ENCODE measurements at places on chromosomes 7 and 10.
A peak's percentile ranks its signal among the peaks of the same experiment; 100 is the strongest.

DNA sequence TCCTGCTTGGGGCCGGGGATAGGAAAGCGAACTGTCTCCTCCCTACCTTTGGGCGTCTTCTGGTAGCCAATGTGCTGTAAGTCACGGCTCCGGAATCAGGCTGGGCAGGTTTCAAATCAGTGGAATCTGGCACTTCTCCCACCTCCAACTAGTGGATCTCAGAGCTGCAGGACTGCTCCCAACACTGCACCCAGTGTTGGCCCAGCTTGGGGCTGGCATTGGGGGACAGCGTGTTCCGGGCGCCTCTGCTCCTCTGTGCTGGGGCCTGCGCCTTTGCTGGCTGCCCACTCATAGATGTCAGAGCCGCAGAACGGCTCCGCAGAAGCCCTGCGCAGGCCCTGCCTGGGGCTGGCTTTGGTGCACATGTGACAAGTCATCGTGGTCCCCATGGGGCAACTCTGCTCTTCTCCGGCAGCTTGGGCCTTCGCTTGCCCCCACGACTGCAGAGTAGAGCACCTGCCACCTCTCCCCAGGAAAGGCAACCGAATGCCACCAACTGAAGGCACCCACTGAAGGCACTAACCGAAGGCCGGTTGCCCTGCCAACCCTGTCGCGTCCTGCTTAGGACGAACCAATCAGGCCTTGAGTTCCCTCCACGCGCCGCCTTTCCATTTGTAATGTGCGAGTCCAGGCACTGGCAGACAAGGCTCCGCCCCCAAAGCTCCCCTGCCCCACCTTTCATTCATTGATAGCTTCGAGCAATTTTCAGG is 85.5 kb upstream of the ABI1 start:
- DNase-seq = no peak

DNA sequence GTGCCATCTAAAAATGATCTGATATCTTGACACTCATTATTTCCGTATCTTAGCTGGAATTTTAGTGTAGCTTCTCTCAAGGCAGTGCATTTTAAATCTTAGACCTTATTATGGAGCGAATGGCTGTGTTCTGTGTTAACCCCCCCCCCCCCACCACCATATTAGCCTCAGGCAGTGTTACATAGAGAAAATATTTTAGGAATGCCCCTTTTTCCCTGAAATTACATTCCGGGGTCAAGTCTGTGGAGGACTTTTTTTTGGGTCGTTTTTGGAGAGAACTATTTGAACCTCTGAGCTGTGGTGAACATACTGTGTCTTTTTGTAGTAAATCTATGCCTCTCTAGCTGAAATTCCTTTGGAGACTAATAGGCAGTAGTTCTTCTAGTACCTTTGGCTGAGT is 3.1 kb downstream of the CCDC126 start:
- peak; percentile 62 for DNase-seq

- DNase-seq = no peak
Observed at GRCh38 chr7:114740095-114740494, 181.8 kb upstream of the MDFIC start.

DNA sequence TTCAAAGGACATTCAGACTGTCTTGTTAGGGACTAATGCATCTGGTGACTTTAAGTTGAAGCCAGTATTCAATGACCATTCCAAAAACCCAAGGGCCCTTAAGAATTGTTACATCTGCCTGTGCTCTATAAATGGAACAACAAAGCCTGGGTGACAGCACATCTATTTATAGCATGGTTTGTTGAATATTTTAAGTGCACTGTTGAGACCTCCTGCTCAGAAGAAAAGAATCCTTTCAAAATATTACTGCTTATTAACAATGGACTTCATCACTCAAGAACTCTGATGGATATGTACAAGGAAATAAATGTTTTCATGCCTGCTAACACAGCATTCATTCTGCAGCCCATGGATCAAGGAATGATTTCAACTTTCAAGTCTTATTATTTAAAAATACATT is 33.1 kb upstream of the CYP26C1 start:
- no peak for DNase-seq

DNA sequence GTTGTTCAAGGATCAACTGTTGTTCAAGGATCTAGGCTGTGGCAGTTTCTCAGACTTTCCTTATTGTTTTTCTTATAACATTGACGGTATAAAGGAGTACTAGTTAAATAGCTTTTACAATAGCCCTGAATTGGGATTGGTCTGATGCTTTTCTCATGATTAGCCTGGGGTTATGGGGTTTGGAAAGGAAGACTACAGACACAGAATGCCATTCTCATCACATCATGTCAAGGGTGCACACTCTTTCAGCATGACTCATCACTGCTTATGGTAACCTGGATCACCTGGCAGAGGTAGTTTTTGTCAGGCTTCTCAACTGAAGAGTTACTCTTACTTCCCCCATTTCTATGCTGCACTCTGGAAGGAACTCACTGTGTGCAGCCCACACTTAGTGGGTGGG is 194.2 kb upstream of the NPSR1 start:
- no peak for DNase-seq

DNA sequence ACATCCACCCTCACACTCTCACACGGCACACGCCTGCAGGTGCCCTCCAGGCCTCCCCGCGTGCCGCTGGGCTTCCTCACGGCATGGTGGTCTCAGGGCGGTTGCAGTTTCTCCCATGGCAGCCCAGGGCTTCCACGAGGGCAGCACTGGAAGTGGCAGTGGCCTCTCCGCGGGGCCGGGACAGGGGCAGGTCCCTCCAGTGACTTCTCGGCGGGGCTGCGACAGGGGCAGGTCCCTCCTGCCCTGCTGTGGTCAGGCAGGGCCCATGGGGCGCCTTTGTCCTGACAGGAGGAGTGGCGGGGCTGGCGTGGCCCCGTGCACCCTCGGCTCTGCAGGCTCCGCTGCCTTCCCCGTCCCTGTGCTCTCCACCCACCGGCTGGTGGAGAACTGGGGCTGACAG is 19.0 kb downstream of the PWWP2B start:
- no peak for DNase-seq

- DNase-seq = no peak
Observed at GRCh38 chr10:16544099-16544498, 22.4 kb upstream of the C1QL3 start.

DNA sequence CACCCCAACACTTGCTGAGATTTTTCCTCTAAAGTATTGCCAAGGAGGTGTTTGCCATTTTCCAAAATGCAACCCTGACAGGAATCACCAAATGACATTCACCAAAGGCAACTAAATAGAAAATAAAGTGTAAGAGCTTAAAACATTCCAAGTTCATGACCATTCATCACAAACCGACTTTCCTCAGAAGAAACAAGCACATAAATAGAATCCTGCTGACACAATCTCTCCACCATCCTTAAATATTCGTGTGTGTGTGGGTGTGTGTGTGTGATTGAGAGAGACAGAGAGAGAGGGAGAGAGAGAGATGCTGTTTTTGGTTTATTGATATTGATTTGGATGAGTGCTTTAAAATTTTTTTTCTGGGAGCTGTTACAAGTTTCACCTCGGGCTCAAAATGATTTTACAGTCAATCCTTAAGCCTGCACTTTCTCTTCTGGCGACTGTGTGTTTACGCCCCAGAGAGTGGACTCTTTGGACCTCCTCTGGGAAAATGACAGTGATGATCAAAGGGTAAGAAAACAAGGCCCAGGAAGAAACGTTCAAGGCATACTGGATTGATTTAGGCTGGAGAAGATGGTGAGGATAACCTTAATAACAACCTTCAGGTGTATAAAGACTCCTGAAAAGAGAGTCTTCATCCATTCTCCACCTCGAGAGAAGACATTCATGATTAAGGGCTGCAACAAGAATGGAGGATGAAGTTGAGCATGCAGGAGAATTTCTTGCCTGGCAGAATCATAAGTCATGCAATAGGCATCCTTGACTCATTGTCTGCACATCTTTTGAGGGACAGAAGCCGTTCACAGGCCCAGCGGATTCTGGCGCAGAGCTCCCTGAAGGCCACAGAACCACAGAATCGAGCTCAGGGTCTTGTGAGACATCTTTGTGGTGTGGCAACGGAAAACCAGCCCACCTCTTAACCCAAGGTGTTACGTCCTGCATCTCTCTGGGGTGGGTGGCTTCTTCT is 104.4 kb upstream of the FGFR2 start:
- DNase-seq = peak; percentile 93

DNA sequence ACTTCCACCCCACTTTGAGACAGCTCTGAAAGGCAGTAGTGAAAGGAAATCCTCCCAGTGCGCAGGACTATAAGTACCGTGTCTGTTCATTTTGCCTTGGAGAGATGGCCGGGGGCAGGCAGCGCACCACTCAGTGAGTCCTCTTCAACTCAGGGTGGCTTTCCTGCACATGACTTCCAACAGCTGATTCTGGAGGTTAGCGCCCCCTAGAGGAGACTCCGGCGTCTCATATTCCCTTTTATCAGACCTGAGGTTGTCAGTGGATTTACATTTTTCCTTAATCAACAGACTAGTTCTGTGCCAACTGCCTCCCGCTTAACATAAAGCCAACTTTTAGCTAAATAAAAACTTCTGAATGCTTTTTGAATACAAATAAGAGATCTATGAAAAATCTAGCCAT is 101.0 kb downstream of the HERPUD2 start:
- peak; percentile 5 for DNase-seq

DNA sequence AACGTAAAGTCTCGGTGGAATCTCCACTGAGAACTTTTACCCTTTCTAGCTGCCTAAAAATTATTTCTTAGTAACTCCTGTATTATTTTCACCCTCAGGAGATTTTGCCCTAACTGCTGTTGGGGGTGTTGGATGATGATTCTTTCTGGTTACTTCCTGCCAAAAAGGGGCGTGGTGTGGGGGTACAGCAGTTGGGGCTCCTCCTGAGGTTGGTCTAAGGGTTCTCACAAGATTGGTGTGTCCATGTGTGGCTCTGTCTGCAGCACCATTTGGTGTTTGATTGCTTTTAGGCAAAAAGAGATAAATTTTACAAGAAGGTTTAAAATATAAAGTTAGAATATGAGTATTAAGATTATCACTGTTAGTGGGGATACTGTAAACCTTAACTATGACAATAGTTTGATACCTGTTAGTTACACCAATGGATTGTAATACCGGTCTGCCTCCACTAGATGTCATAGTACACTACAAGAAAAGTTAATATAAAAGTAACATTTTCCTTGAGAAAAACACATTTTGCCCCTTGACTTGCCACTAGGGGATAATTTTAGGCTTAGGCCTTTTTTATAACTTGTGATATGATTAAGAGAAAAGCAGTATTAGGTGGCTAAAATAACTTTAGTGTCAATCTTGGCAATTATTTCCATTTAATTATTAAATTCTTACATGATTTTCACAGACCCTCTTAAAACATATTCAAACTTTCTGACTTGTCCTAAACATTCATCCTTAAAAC is 928.7 kb downstream of the IPMK start:
- DNase-seq = peak; percentile 29

Data from fibroblast of skin of right biceps (primary cell).